ENCODE measurements at places on chromosomes 11 and 22.

- no peak for DNase-seq
Measured at GRCh38 chr22:21791635-21792625, 56.3 kb upstream of the YPEL1 start.

DNA sequence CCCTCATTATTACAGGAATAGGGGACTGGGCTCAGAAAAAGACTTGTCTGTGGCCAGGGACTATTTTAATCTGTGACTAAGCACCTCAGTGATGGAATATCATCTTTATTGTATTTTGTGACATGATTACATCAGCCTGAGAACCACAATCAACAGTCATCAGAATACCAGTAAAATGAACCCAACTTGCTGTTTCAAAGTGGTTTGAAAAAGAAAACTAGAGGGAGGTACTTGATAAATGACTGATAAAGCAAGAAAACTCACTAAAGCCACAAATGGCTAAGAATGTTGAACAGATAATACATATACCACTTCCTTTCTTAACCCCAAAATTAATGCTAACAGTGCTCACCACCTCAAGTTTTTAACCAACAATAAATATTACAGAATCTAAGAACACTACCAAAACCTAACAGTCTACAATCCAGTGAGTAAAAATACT, 155.7 kb downstream of the ATG16L2 start:
- no peak for DNase-seq

DNA sequence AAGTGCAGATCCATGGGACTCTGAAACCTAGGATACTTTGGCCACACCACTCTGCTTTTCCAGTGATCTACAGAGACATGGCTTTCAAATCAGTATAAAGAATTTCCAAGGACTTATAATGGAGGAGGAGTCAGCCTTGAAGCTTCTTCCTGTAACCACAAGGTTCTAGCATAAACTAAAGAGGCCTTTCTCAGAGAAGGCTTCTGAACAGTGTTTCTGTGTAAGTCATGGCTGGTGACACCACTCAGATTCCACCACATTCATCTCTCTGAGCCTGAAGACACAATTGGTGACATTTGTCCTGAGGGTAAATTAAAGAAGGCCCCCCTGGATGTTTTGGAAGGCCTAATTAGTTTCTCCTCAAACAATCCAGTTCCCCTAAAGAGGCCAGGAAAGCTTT, 29.0 kb upstream of the ADORA2A start:
- DNase-seq = no peak

DNA sequence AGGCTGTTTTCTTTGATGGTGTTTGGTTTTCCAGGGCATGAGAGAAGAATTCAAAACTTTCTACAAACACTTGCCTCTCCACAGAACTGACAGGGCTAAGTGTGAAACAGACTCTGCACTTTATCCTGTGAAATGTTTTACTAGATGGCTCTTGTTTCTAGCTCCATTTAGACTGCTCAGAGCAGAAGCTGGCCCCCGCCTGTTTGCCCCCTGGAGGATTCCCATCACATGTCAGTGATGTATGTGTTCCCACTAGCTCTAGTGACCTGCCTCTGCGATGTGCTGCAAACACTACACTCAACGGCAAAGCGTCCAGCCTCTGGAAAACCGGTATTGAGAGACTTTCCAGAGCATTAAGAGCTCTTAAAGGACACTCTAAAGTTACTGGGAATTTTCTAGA, 41.4 kb upstream of the PCF11 start:
- DNase-seq = no peak

DNA sequence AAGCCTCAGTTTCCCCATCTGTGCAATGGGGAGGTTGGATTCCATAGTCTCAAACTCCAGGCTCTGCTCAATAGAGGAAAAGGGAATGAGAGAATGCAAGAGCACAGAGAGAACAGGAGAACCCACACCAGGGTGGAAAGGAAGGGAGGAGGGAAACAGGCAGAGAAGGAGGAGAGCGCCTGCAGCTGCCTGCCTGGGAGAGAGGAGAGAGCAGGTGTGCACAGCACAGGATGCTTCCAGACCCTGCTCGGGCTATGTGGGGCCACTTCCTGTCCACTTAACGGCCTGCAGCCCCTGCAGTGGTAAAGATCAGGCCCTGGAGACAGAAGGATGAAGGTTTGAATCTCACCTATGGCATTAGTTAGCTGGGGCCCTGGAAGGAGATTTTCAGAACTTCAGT, 12.3 kb downstream of the LRRC32 start:
- DNase-seq = no peak

- DNase-seq = no peak
Measured at GRCh38 chr11:65863889-65864705, 3.9 kb downstream of the MUS81 start.

GRCh38 chr11:7974668-7975067, 9.4 kb upstream of the NLRP10 start:
- no peak for DNase-seq

- no peak for DNase-seq
Measured at GRCh38 chr11:88421530-88421929, 84.0 kb upstream of the CTSC start.

DNA sequence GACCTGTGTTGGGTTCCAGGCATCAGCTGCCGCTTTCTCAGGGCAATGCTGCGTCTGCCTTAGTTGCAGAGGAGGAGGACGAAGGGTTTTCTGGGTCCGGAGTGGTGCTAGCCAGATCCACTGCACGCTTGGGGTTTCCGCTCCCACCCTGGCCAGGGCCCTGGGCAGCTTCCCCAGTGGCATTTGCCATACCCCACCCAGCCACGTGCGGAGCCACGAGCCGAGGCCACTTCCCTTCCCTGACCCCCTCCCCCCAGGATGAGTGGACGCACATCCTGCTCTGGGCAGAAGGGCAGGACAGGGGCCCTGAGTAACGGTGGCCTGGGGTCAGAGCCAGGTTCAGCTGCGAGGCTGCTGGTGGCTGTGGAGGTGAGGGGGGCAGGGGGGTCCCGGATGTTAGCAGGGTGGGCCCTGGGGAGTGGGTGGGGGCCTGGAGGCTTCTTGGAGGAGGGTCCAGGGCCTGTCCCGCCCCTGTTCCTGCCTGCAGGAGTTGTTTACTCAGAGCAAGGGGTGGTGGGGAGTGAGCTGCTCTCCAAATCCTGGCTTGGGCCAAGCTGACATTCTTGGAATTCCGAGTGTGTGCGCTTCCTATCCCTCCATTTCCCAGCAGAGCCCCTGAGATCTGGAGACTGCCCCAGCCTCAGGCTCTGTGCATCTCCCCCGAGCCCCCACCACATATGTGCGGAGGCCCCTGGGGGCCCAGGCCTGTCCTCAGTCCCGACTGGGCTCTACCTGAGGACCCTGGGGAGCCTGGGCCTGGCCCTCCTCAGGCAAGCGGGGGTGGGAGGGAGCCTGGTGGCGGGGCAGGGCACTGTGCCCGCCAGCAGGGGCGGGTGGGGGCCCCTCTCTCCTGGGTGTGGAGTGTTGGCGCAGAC, 1.4 kb downstream of the TSPAN4 start:
- no peak for DNase-seq

GRCh38 chr22:47802421-47802820, 1040.0 kb downstream of the TBC1D22A start:
- DNase-seq = no peak

- DNase-seq = no peak
Measured at GRCh38 chr11:28569106-28569505, 460.9 kb downstream of the METTL15 start.

- no peak for DNase-seq
Measured at GRCh38 chr22:47837703-47838102, 1075.3 kb downstream of the TBC1D22A start.

- no peak for DNase-seq
Measured at GRCh38 chr11:75597636-75598035, 35.6 kb downstream of the SERPINH1 start.

GRCh38 chr11:44303401-44303938, 6.5 kb downstream of the ALX4 start:
- DNase-seq = no peak

GRCh38 chr11:68524681-68525080, 64.1 kb downstream of the PPP6R3 start:
- no peak for DNase-seq

GRCh38 chr22:38455530-38456271, 702 bp upstream of the KCNJ4 start:
- no peak for DNase-seq

DNA sequence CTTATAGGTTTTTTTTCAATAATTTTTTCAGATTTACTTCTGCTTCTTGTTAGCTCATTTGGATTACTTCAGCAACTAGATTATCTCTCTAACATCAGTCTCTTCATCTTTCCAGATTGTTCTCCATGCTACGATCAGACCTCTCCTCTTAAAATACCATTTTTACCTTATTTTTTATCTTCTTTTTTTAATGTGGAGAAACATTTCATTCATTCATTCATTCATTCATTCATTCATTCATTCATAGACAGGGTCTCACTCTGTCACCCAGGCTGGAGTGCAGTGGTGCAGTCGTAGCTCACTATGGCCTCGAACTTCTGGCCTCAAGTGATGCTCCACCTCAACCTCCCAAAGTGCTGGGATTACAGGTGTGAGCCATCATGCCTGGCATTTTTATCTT, 189.4 kb downstream of the UVRAG start:
- DNase-seq = no peak

DNA sequence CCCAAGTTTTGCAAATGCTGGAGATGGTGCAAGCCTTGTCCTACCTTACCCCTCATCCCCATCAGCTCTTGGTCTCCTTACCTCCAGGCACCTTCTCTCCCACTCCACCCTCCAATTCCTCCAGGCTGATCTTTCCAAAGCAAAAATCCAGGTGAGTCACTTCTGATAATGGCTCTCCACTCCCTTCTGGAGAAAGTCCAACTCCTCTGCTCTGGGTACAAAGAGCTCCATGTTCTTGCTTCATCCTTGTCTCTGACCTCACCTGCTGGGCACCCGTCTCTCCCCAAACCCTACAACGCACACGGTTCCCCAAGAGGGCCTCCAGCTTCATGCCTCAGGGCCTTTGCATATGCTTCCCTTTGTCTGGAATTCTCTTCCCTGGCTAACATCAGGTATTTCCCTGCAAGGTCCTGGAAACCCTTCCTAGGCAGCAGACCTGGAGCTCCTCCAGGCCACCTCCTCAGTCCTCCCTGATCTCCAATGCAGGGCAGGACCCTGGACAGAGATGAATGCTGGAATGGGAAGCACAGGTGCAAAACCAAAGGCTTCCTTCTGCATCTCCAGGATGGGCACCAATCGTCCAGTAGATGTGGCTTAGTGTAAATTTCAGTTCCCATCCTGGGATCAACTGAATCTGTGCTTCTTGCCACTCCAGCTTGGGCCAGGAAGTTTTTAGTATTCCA, 22.7 kb downstream of the IFT27 start:
- no peak for DNase-seq

GRCh38 chr11:19422276-19422675, 181.5 kb upstream of the E2F8 start:
- no peak for DNase-seq

DNA sequence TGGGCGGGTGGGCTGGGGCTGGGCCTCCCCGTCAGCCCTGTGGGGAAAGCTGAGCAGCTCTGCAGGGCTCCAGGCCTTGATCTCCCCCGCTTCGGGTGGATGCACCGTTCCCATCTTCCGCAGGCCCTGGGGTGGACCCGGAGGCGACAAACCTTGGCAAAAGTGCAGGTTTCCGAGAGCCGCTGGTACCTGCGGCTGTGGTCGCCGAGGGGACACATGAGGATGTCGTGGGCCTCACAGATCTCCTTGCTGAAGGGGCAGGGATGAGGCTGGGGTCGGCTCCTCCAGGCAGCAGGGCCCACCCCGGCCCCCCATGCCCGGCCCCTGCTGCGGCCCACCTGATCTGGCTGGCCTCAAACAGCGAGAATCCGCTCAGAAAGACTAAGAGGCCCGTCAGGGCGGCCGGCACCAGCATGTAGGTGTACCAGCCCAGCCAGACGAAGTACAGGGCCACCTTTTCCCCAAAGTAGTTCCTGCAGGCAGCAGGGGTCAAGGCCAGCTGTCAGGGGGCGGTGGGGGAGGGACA, 11.8 kb downstream of the ANO9 start:
- DNase-seq = no peak

- no peak for DNase-seq
Measured at GRCh38 chr22:48320048-48320682, 1507.5 kb downstream of the BRD1 start.

GRCh38 chr11:17408641-17409040, 20.2 kb upstream of the KCNJ11 start:
- DNase-seq = no peak

DNA sequence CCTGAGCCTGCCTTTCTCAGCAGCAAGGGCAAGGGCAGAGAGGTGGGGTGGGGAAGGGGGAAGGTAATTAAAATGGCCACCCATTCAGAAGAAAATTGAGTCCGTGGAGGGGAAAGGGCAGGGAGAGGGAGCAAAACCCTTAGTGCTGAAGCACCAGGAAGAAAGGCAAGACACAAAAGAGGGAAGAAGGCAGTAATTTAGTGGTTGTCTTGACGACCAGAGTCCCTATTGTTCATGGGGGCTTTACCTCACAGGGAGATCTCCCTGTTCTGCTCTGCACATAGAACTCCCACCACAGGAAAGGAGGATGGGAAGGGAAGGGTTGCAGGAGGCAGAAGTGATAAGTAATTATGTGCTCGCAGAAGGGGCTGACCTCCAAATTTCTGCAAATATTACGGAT, 23.4 kb downstream of the SNX19 start:
- DNase-seq = no peak

DNA sequence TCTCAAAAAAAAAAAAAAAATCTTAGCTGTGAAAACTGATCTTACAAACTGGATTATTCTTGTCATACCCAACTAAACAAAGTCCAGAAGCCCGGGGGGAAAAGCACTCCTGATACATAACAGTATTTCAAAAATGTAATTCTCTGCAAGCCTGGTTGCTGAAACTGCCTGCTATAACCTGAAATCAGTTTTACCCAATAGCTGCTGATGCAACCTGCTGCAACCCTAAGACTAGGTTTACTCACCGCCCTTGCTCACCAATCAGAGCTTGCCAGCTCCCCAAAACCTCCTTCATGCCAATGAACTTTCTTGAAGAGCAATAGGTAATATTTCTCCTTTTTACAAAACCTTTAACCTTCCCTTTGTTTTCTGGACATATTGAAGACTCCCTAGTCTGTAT, 12.4 kb downstream of the FGF19 start:
- DNase-seq = no peak

Data from stimulated activated CD8-positive, alpha-beta memory T cell treated with anti-CD3 and anti-CD28 coated beads, Interleukin-2, amount 100 ng/mL, for 1 hour (primary cell).